ENCODE measurements at places on chromosomes 4 and X.

DNA sequence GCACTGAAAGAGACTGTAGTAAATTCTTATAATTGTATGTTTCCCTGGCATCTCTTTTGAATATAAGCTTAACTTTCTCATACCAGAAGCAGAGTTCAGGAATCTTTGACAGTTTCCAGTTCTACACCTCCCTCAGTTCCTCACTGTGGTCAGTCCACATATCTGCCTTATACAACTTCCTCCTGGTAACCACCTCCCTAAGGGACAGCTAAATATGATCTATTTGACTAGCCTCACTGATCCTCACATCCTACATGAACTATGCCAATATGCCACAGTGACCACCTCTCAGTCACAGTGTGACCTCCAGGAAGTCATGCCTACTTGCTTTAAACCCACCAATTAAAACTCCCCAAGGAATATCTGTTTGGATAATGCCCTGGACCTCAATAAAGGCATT is 51.6 kb upstream of the HDAC8 start:
- no peak for DNase-seq

DNA sequence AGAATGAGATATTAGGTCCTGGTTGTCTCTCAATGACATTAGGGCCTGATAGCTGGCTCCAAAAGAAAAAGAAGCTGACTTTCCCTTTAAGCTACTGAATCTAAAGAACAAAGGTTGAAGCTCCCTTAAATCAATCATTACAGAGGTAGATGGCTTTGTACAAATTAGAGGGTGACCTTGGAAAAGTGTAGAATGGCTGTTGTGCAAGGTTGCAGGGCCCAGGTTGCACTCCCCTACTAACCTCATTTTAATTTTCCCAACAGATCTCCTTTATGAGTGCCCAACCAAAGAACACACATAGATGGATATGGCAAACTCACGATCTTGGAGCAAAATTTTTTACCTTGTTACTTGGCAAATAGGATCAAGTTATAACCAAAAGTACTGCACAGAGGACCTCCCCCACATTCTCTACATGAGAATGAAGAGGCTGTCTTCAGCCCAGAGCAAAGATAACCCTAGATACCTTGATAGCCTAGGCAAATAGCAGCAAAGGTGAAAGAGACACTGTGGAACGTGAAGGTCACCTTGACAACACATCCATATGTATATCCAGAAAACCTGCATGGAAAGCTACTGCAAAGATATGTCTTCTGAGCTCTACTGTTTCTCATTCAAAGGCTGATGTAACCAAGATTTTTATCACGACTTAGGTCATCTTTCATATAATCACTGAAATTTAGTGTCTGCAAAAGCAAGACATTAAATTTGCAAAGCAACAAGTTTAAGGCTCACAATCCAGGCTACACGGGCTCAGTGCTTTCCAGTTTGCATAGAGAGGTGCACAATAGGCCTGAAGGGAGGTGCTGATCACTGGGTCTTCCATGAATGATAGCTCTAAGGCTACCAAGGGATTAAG is 23.0 kb downstream of the KLB start:
- no peak for DNase-seq

DNA sequence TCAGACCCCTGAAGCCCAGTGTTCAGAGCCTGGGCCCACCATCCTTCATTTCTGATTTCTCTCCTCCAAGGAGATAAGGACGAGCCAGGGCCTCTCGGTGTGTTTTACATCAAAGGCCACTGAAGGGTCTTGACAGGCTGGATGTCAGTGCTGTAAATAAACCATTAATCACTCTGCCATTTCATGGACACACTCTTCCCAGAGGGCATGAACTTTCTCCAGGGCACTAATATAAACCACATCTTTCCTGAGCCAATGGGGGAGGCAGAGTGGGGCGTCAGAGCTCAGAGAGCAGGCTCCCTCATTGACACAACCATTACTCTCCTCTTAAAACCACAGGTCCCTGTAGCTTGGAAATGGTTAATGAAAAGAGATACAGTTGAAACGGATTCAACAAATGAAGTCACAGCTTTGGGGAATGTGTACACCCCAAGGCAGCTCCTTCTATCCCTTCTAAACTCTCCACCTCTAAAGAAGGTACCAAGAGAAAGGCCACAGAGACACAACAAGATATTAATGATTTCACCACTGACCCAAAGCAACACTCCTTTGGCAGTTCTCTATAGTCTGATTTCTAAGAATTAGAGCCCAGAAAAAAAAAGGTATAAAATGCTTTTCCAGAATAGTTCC is 200.6 kb downstream of the CHIC2 start:
- no peak for DNase-seq

- DNase-seq, result no peak
These were observed 6.2 kb upstream of the GABRA4 start for GRCh38 chr4:46999566-46999965.

All from GF-D8 (cell line).